ENCODE measurements at places on chromosomes 4 and X.

DNA sequence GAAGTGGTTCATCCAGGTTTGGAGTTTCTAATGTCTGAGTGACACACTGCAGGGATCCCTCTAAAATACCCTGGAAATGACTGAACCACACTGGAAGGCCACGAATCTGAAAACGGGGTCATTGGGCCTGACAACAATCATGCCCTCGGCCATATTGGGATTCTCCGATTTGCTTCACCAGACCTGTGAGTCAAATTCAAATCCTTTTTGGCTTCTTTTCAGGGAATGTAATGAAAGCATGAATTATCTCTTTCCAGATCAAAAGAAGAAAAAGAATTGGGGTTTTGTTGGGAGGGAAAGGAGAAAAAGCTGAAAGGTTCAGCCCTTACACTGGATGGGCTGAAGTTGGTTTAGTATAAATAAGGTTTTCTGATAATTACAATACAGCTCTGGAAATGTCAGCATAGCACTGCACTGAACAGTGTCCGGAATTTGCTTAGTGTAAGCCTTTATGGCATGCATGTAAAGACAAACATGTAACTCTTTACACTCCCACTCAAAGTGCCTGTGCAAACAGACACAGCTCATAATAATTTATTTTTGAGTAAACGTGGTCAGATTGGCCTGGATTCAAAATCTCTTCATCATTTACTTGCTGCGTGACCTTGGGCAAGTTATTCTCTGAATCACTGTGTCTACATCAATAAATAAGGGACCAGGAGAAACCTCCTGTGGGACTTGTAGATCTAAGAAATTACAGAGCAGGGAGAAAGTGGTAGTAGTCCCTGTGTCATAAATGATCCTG, 21.4 kb downstream of the CT47C1 start:
- no peak for DNase-seq

GRCh38 chrX:110992611-110993010, 103.4 kb upstream of the PAK3 start:
- no peak for DNase-seq

DNA sequence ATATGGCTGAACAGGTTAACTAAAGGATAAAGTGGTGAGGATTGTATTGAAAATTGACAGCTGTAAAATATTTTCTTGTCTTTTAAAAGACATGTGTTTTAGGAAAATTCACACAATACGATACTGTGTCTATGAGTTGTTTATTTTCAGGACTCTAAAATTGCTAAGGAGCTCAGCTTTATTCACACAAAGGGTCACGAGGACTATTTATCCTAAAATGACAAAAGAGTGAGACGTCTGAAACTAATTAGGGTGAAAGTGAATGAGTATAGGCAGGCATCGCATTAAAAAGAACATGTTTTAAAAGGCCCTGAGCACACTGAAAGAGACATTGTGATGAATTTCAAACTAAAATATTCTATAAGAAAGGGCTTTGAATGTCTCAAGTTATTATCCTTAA, 304.7 kb downstream of the SH2D1A start:
- DNase-seq = no peak

DNA sequence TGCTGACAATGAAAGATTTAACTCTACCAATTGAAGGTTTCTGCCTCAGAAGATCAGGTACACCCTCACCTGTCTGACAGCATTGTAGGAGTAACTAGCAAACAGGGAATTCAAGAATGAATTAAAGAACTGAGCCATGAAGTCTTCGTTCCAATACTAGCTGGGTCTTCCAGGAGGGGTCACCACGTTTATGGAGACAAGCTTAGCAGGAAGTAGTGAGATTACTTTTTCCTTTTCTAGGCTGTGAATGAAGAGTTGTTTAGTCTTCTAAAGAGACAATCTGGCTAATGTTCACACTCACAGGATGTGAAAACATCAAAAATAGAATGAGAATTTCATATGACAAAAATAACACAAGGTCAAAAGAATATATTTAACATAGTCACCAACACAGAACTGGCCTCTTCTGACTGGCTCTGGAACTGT, 54.9 kb downstream of the REELD1 start:
- no peak for DNase-seq

- no peak for DNase-seq
These were observed 46.5 kb downstream of the EVC start for GRCh38 chr4:5757536-5757935.

- DNase-seq = no peak
These were observed 1046.0 kb upstream of the GRID2 start for GRCh38 chr4:91257721-91258120.

DNA sequence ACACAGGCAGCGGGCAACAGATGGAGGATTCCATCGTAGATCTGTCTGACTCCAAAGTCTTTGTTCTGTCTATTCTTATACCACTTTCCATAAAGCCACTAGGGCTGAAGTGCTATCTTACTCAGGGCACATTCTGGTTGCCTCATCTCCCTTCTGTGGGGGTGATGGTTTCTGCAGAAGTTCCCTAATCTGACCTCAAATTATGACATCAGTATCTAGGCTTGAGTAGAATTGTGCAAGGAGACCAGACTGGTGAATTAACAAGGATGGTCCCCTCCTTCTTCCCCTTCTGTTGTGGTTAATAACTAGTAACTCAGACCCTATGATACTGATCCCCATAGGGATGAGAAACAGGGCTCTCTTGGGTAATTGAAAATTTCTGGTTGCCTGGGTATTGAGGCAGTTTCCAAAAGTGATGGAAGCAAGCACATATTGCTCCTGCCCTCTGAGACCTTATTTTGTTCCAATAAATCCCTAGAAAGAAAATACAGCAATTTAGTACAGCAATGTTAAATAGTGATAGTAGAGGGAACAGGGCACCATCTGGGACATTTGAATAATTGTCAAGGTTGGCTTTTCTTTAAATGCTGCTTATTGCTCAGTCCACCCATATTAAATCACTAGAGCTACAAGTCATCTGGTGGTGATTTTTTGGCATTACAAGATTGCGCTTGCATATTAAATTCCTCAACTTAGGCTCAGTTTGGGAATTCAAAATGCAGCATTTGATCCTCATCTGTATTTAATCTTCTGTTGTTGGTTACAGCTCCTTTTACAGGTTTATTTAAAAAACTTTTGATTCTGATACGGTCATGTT, 57.3 kb upstream of the AP1S2 start:
- no peak for DNase-seq

DNA sequence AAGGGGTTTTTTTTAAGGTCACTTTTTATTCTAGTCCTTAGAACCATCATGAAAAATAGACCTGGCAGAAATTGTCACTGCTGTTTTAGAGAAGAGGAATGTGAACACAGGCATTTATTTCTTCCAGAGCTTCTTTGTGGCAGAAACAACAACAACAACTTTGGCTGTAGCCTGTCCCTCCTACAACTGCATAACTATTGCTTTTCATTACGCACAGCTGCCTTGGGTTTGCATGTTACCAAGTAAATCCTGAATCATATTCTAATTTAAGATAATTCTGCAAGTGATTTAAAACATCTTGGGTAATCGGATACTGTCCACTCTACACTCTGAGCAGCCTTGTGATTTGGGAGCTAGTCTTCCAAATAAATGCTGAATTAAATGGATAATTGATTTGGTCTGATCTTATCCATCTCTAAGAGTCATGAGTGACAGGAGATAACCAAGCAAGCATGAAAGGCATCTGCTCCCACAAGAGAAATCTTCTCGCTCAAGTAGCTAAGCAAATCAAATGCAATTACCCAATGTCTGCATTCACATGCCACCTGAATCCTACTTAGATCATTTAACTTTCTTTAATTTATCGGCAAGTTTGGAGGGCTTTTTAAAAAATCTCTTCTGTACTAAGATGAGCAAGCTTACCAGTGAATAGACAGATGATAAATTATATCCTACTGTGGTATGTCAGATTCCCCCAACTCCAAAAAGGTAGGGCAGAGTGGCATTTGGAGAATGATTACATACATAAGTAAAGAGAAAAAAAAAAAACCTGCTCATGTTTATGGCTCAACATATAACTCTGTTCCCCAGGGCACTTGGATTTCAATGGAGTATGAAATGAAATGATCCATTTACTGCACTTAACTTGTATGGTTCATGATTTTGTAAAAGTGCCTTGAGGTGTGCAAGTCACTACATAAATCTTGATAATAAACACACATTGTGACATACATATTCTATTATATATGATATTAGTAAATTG, 73.6 kb downstream of the EGF start:
- DNase-seq = no peak

GRCh38 chrX:134603806-134604700, 54.2 kb downstream of the PLAC1 start:
- no peak for DNase-seq

DNA sequence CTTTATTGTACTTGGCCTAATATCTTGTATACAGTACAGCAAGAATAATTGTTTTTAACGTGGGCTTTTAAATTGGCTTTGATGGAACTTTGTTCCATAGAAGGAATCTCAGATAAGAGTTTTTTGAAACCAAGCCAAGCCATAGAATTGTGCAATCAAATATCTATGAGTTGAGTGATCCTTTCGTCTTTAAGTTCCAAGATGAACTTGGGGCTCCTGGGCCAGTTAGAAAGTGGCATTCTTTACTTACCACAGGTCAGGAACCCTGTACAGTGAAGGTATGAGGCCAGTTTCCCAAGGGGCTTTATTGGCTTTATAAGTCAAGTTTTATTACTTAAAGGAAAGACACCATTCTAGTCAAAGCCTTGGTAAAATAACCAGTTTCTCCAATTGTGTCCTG, 2104.2 kb downstream of the PCDH7 start:
- DNase-seq = no peak

- no peak for DNase-seq
These were observed 42.1 kb upstream of the MAGEB10 start for GRCh38 chrX:27765718-27766117.

DNA sequence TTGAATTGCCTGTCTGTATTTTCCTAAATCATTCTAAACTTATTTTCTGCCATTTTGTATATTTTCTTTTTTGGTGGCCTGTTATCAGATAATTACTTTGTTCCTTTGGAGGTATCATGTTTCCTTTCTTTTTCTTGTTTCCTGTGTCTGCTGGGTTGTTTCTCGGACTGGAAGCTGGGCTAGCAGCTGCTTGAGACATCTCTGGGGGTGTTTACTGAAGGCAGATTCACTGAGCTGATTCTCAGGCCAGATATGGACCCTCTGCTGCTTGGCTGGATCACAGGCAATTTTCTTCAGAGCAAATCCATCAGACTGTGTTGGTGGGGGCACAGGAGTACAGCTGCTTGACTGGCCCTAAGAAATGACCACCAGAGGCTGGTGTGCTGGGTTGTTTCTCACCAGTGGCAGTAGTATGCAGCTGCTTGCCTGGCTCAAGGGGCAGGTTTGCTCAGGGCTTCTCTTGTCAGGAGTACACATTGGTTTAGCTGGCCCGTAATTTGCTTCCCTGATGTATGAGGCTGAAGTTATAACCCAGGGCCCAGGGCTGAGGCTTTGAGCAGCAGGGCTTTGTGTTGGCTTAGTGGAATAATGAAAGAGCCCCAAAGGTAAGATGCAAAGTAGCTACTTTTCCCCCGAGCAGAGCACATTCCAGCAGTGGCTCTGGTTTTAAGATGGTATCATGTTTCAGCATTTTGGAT, 680.6 kb downstream of the TECRL start:
- DNase-seq = no peak

DNA sequence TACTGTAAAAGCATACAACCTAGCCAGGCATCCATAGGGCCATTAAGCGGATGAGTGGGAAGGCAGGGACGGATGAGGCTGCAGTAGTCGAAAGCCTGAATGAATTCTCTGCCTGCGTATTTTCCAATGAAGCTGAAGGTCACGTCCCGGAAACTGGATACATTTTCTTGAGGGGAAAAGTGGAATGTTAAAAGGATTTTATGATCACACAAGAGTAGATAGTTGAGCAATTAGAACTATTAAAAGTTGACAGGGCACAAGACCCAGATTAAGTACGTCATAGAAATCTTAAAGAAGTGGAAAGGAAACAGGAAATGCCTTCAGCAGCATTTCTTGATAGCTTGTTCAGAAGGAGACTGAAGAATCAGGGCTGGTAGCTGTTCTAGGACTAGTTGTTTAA, 98.3 kb upstream of the CXXC4 start:
- no peak for DNase-seq

GRCh38 chr4:67344594-67345380, 200.5 kb downstream of the CENPC start:
- no peak for DNase-seq

DNA sequence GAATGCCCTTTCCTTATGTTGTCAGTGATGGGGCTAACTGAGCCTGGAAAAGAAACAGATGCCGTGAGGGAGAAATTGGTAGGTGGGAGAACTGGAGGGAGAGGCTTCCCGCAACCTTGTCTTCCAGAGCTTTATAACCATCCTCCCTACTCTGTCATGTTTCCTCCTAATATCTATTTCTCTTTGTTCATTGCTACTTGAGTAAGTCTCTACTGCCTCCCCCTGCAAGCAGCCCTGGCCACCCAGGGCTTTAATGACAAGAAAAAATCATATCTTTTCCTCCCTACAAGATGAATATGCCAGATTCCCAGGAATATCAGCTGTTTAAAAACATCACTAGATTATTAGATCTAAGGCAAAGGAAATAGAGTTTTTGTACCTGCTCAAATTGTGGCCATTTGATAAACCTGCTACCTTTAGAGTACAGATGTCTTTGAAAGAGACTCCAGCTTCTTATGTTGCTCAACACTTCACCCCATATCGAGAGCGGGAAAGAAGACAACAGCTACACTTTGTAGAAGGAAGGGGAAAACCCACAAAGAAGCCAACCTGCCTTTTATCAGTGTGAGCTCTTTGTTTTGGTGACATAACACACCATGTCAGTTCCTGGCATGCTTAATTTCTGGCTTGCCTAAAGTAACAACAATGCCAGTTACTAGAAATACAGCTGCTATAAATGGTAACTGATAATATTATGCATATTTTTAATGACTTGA, 186.6 kb upstream of the LEF1 start:
- no peak for DNase-seq

DNA sequence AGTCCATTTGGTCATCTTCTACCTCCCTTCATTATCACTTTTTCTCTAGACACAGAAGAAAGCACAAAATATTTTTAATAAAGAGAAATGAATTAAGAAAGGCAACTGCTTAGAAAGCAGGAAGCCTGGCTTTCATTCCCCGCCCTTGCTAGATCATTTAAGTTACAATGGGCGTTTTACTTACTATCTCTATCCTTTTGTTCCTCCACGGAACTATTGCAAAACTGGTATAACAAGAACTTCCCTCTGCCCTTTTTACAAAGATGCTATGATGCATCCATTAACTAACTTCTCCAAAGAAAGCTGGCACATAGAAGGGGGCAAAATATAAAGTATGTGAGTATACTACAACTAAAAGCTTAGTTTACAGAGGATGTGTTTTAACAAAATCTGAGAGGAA, 434.5 kb upstream of the FTHL17 start:
- DNase-seq = no peak

GRCh38 chrX:41022566-41022965, 62.7 kb upstream of the USP9X start:
- no peak for DNase-seq

DNA sequence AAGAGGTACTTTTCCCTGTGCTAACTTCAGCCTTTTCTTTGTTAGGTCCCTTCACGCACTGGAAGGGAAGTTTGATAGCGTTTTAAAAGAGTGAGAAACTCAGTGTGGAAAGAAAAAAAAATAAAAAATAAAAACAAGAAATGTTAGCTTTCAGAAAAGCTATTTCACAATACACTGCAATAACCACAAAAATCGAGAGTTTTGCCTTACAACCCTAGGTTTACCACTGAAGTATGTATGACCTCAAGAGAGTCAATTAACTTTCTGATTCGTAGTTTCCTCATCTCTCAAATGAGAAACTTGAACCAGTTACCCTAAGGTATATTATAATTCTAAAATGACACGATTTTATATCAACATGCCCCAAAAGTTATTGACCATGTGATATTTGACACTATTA, 93.9 kb upstream of the JADE1 start:
- no peak for DNase-seq

Data from Right ventricle myocardium inferior (tissue), 1 donor.